ENCODE measurements at places on chromosomes 5 and 9.

- DNase-seq, result peak; percentile 60
Observed at GRCh38 chr5:137146402-137146890, 352.7 kb downstream of the SPOCK1 start.

GRCh38 chr5:137375741-137376526 is 123.2 kb downstream of the SPOCK1 start:
- no peak for DNase-seq

DNA sequence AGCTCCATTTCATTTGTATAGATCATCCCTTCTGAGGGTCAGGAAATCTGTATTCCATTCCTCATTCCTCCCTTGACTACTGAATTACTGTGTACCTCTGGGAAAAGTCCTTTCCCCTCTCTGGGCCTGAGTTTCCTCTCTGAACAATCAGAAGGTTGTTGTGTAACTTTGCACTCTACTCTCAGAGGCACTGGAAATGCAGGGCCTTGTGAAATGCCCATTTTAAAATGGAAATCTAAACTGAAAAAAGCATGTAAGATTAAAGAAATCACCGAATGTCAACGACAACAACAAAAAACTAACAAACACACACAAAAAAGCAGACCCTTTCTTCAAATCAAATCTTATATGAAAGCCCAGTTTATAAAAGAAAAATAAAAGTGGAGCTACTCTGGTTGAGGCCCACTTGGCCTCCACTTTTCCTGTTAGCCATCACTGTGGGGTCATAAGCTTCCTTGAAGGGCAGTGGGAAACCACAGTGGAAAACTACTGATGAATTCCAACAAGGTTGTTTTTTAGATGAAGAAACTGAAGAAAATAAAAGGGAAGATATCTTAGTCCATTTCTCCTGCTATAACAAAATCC is 21.6 kb upstream of the GRPEL2 start:
- DNase-seq, result no peak

DNA sequence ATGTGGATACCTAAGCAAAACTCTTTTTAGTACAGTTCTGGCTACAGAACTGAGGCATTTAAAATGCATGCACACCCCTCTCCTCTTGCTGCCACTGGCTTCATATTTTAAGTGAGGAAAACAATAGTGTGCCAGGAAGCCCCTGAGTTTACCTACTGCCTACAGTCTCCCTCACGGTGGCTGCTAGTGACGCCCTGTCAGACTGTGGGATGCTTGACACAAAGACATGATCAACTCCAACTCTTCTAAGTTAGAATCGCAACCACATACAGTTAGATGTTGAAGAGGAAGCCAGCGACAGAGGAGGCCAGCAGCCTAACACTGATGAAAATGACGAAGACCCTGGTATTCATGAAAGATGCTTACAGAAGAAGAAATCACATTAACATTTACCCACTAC is 1.3 kb downstream of the SEC16A start:
- DNase-seq, result no peak

DNA sequence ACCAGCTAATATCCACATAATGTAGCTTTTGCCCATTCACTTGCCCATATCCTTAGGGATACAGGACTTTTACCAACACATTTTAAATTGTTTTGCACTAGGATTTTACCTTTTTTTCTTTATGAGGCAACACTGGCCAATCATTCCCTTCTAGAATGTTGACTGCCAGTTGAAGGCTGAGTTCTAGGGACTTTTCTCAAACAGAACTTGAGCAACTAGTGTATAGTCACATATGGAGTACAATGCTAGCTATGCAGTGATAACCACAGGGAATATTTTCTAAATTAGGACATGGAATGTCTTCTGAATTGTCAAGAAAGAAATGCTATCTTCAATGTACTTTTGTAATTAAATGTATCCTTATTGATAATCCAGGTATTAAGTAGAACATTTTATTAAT is 133.6 kb downstream of the OXCT1 start:
- no peak for DNase-seq

Measured in urothelium cell line (cell line).